Stimulated activated CD4-positive, alpha-beta T cell treated with anti-CD3 and anti-CD28 coated beads, Interleukin-4, amount 100 ng/mL, for 48 hours (primary cell): ENCODE measurements at places on chromosomes 2 and 18.
A peak's percentile ranks its signal among the peaks of the same experiment; 100 is the strongest.

- DNase-seq = no peak
Measured at GRCh38 chr2:68458981-68459380, 8.1 kb downstream of the FBXO48 start.

GRCh38 chr2:199025146-199025545 lies 432.6 kb downstream of the SATB2 start:
- DNase-seq = no peak

GRCh38 chr2:37784071-37784758 lies 112.8 kb upstream of the CDC42EP3 start:
- no peak for DNase-seq

DNA sequence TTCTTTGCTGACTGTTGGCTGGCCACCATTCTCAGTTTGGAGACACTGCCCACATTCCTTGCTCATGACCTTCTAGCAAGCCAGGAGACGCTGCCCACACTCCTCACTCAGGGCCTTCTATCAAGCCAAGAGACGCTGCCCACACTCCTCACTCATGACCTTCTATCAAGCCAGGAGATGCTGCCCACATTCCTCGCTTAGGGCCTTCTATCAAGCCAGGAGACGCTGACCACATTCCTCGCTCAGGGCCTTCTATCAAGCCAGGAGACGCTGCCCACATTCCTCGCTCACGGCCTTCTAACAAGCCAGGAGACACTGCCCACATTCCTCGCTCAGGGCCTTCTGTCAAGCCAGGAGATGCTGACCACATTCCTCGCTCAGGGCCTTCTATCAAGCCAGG lies 131.3 kb upstream of the CBLN2 start:
- no peak for DNase-seq

GRCh38 chr2:37585982-37586621 lies 85.3 kb downstream of the CDC42EP3 start:
- DNase-seq = peak; percentile 65

GRCh38 chr2:873651-874580 lies 76.7 kb upstream of the SNTG2 start:
- DNase-seq = no peak

DNA sequence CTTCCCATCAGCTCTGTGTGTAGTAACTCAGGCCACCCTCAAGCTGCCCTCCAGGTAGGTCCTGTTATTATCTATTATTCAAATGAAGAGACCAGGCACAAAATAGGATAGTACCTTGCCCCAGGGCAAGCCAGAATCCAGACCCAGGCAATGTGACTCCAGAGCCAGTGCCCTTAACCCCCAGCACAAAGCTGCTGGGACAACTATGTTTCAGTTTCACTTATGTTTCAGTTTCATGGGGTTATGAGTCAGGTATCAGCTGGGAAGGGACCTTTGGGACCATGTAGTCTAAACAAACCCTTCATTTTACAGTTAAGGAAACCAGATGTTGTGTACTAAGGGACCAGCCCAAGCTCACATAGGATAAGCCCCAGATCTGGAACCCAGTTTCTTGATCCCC lies 10.0 kb downstream of the HK2 start:
- no peak for DNase-seq

GRCh38 chr2:119697290-119698020 lies 18.5 kb downstream of the TMEM177 start:
- DNase-seq = no peak

DNA sequence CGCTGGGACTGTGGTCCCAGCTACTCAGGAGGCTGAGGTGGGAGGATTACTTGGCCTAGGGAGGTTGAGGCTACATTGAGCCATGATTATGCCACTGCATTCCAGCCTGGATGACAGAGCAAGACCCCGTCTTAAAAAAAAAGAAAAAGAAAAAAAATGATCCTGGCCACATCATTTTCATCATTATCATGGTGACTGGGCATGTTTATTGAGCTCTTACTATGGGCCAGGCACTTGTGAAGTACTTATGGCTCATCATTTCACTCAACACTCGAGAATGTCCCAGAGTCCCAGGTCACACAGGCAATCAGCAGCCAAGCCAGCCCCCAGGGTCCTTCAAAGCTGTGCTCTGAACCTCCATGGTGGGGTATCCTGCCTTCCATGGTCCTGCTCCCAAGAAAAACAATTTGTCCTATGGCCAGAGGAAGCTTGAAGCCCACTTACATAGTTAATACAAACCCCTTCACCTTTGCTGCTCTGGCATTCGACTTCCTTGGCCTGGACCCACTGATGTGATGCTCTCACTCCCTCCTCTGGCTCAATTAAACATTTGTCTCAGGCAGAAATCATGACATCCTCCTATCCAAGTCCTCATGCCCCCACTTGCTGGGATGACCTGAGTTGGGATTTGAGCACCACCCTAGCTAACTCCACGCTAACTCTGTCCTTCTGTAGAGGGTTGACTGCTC lies 3.8 kb upstream of the CNNM4 start:
- DNase-seq = no peak

DNA sequence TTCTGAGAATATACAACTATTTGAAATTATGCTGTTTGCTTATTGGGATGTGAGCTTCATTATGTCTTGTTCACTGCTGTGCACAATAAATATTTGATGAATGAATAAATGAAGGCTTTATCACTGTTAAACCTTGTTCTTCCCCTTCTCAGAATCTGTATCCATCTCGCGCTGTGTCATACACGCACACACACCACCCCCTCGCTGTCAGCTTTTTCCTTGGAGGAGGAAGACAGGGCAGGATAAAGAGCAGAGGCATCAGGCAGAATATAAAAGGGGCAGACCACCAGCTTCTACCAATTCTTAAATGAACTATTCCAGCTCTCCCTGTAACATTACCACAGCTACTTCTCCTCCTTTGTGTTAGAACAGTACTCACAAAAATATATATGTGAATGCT lies 75.0 kb downstream of the CD226 start:
- no peak for DNase-seq

DNA sequence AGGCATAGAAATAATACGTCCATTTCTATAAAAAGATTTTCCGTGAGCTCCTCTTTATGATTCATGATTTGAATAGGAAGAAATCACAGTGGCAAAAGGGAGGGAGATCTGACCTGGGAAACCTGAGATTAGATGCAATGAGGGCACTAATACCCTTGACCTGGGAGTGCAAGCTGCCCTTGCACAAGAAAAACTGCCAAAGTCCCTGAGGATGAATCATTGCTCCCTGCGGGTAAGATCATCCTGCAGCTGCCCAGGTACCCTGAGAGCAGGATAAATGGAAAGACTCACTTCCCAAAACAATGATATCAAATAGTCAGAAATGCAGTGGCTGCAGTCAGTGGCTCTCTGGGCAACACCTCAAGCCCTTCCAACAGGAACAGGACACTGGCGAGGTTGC lies 11.6 kb downstream of the FHL2 start:
- no peak for DNase-seq

DNA sequence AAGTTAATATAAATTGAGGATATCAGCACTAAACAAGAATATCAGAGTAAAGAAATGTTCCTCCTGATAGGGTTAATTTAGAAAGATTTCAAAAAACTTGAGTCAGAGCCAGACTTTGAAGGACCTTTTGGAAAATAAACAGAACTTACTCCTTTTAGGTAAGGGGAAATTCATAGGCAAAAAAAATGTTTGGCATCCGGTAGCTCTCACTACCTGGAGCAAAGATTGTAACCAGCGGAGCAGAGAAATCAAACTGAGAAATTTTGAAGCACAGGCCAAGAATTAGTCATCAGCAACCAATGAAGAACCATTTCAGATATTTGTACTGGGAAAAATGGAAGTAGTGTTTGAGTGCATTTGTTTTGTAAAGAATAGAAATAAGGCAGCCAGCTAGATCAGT lies 113.0 kb downstream of the ICA1L start:
- DNase-seq = no peak

DNA sequence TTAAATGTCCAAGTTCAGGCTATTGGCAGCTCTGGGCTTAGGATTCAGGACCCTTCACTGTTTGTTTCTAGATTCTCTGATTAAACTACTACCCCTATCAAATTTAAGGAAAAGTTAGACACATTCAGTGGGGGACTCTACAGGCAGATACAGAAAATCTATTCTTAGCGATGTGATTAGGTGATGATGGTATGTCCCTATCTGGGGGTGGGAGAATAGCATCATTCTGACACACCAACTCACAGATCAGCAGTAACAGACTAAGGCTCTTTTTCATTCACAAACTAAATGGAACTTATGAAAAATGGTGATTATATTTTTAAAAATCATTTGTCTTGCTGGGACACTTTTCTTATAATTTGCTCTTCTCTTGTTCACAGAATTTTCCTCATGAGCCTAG lies 232.9 kb upstream of the CDH2 start:
- DNase-seq = no peak

DNA sequence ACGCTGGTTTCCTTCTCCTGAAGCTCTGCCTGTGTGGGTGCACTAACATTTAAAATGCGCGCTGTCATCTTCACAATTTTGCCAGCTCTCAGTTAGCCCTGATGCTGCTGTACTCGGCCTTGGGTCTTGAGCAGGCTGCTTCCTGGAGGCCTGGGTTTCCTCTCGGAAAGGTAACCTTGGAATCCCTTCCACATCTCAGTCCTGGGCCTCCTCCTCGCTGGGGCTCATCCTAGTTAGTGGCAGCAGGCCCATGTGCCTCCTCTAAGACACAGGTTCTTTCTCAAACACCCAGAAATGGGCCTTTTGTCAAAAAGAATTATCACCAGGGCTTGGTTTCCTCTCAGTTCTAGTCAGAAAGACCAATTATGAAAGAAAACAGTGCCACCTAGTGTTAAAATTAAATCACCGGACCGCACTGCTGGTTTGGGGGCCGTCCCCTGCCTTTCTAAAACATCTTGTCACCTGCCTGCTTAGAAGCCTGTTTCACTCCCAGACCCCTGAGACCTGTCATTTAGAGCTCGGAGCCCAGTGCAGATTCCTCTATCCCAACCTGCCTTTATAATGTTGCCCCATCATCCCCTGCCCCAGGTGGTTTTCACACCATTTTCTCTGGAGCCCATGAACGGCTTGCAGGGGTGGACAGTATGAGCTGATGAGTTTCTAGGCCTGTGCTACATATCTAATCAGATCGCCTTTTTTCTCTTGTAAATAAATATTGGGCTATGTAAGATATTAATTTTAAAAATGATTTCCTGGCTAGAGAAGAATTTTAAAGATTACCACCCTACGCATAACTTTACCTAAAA lies 42.4 kb downstream of the HK2 start:
- peak; percentile 3 for DNase-seq

- DNase-seq = no peak
Measured at GRCh38 chr2:9824441-9824840, 18.8 kb upstream of the TAF1B start.

- DNase-seq = no peak
Measured at GRCh38 chr2:175535631-175536030, 354.1 kb upstream of the ATP5MC3 start.

DNA sequence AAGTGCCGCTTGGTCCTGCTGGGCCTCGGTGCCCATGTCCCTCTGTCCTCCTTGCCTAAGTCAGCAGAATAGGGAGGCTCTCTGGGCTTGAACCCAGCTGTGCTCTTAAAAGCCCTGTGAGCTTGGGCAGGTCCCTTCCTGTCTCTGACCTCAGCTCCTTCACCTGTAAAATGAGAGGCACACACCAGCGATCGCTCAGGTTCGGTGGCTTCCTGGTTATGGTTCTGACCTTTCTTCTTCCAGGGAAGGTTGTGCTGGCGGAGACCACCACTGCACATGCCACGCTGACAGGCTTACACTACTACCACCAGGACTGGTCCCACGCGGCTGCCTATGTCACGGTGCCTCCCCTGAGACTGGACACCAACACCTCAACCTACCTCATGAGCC lies 36.1 kb upstream of the MAPRE3 start:
- no peak for DNase-seq

GRCh38 chr2:218607436-218608115 lies at the start of gene PLCD4:
Gene PLCD4, plus strand, starts transcription at chr2:218607899. Its CDS starts 7,841 bp downstream, at chr2:218615740.
- no peak for DNase-seq

- DNase-seq = no peak
Measured at GRCh38 chr18:36450264-36450663, 152.8 kb downstream of the FHOD3 start.
